ENCODE measurements at places on chromosomes 11 and 22. TPM values are rescaled to one million over a fixed set of nuclear protein-coding genes. Genes with fewer than 3 reads are reported as not detected.

DNA sequence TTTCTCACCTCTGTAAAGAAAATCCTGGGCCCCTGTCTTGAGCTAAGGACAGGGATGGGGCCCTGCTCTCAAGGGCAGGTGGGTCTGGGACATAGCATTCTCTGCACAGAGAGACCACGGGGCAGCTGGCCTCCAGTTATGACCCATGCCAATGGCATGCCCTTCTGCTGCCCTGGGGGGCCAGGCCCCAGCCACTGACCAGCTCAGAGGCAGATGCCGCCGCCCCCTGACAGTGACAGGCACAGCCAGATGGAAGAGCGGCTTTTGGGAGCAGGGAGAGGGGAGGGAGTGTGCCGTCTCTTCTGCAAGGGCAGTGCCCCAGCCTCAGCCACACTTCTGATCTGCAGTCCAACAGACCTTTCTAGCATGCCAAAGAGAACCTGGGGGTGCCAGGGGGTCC, 114.8 kb upstream of the NAV2 start:
- DNase-seq: peak; percentile 84

- DNase-seq: no peak
These were observed 393.5 kb downstream of the JRKL start for GRCh38 chr11:96783311-96783710.

DNA sequence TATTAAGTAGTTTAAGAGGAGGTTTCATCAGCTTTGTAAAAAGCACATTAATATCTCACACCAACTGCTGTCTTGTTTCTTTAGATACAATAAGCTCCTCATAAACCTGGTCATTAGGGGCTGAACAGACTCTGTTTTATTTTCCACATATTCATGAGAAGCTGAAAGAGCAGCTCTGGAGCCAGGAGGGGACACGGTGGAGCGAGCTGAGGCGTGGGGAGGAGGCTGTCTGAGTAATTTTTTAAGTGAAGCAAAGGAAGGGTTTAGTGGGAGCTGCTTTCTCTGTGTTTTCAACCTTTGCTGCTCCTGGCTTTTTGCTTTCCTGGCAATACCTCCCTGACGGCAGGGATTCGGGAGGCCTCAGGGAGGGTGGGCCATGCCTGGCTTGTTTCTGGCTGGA, 67.0 kb upstream of the EIF3D start:
- no peak for DNase-seq

- DNase-seq: no peak
These were observed 7.3 kb downstream of the HEPHL1 start for GRCh38 chr11:94028436-94028835.

DNA sequence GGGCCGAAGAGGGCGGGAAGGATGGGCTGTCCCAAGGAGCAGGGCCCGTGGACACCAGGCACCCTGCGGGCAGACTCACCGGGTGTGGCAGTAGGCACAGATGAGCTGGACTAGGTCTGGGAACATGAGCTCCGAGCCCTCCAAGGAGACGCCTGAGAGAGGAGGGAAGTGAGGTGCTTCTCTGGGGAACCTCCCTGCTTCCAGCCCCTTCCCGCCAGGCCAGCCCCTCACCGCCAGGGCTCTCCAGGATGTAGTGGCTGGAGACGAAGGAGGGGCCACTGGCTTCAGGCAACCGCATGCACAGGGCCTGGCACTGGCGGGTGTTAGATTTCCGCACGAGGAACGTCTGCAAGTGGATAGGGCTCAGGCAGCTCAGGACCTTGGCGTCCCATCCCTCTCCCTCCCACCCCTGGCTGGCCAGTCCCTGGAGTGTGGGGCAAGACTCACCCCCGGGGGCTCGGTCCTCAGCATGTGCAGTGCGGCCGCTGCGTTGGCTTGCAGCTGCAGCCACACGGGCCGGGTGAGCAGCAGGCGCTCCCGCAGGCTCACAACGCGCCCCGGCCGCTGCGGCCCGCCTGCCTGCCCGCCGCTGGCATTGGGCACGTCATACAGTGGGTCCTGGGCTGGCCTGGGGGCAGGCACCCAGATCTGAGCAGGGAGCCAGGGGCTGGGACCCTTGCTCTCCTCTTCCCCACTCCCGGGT, 552 bp downstream of the RIN1 start:
- DNase-seq: peak; percentile 88

DNA sequence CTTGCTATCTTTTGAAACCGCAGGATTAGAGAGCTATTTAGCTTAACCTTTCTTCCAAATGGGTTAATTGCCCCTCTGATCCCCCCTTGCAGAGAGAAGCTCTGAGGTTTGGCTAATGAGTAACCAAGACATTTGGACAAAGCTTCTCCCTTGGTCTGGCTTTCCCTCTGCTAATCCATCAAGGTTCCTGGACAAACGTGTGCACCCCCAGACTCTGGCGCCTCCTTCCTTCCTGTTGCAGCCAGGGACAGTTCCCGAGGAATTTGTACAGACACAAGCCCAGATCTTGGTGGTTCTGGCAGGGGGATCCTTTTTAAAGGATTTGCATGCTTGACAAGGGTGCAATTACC, 1.6 kb downstream of the KIAA1671 start:
- no peak for DNase-seq

DNA sequence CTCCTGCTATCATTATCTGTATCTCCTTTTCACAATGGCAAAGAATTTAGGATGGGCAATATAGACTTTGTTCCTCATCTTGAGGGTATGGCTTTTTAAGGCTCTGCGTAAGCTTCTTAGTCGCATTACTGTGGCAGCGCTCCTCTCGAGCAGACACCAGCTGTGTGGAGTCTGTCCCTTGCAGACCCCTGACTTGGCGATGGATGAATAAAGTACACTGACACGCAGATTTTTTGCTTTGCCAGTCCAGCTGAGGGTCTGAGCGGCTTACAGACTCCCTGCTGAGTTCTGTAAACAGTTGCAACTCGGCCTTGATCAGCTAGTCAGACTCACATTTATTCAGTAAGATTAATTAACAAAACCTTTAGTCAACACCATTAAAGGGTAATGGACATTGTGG, 390.0 kb upstream of the CNTN5 start:
- no peak for DNase-seq

DNA sequence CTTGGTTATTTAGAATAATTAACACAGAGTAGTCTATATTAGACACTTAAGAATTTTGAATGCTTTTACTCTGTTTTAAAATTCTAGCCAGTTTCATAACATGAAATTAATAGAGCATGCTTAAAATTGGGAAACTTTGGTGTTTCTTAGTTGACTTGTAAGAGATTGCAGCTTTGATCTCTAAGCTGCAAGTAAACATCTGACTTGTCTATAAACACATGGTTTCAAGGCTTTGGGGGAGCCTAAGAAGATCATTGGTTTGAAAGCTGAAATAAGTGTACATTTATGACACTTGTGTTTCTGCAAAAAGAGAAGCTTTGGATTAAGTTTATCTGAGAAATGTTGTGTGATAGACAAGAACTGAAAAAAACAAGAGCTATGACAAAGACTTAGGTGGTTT, 37.8 kb downstream of the YAP1 start:
- DNase-seq: no peak

DNA sequence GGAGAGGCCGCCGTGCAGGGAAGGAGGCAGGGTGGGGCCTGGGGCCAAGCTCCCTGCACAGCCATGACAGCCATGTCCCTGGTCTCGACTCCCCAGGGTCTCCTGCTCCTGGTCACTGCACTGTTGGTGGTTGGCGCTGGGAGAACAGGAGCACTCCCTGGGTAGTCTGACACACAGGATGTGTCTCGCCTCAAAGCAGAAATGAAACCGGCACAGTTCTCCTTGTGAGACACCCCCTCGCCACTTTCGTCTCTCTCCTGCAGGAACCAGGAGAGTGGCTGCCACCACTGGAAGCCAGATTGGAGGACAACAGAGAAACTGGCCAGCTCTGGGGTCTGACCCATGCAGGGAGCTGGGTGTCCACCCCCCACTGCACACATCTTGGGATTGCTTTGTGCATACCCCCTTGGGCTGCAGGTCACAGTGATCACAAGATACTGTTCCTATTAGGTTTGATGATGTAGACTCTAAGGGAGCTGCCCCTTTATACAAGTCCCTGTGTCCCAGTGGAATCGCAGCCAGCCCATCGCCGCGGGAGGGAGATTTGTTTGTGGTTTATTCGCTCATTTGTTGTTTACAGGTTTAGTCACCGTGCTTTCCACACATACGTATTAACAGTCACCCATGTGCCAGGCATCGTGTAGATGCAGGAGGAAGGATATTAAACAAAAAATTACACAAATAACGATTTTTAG, 27.0 kb upstream of the YWHAH start:
- DNase-seq: no peak

GRCh38 chr11:36071917-36072500, 128.1 kb downstream of the LDLRAD3 start:
- no peak for DNase-seq

GRCh38 chr11:116162086-116162885, 610.5 kb downstream of the BUD13 start:
- DNase-seq: peak; percentile 54

DNA sequence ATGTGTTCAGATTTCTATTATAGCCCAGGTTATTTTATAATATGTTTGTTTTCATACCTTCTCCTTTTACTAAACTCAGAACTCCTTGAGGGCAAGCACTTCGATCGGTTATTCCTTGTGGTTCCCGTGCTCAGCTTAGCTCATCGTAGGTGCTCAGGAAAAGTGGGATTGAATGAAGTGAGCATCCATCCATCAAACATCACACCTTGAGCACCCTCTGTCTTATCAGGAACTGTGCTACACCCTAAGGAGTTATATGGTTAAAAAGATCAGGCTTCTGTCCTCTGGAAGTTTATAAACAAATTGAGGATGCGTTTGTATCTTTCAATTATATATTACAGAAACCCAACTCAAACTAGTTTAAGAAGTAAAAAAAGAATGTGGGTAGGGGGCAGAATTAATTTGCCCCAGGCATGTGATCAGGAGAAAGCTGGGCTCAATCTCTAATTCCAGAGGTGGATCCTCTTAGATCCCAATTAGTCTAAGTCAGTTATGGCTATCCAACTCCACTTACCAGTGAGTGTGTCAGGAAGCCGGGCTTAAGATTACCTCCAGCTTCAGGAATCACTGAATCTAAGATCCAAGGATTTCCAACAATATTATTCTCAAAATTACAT, 59.9 kb upstream of the RRAS2 start:
- DNase-seq: no peak

GRCh38 chr11:69974528-69974927, 103.6 kb upstream of the ANO1 start:
- no peak for DNase-seq

DNA sequence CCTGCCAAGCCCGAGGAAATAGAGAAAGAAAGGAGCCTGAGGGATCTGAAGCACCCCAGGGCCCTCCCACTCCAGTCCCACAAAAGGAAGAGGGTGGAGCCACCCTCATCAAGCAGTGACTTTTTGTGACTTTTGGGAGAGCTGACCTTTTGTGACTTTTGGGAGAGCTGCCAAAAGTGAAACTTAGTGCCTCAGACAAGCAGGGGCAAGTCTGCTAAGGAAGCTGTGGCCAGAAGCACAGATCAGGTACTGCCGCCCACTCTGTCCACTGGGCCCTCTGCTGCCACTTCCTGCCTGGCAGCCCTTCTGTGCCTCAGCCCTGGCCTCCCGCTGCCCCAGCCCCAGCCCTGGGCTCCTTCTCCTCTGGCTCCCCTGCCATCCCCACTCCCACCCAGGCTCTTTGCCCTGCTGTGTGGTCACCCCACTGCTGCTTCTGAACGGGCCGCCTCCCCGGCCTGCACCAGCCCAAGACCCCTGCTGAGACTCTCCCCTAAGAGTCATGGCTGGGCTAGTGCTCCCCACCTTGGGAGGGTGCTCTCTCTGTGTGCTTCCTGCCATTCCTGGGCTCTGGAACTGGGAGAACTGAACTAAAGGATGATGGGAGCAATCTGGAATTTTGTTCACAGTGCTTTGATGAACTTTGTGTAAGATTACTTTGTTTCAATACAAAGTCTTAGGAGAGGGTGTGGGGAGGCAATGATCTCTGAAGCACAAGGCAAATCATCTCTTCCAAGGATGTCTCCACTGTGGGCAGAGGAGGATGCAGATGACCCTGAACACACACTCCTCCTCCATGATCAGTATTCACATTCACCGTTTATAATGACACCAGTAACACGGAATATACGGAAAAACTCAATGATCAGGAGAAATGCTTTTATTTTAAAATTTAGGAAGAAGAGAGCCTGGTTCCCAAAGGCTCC, at the start of gene APOBEC3H:
TSS of gene APOBEC3H (plus strand) at position 147 of the 923 bp plus-strand sequence. CDS start 3,035 bp downstream, outside the sequence.
- no peak for DNase-seq

- DNase-seq: no peak
These were observed 149.9 kb downstream of the FEZ1 start for GRCh38 chr11:125346179-125346530.

GRCh38 chr11:33933602-33934001, 41.7 kb upstream of the LMO2 start:
- no peak for DNase-seq

DNA sequence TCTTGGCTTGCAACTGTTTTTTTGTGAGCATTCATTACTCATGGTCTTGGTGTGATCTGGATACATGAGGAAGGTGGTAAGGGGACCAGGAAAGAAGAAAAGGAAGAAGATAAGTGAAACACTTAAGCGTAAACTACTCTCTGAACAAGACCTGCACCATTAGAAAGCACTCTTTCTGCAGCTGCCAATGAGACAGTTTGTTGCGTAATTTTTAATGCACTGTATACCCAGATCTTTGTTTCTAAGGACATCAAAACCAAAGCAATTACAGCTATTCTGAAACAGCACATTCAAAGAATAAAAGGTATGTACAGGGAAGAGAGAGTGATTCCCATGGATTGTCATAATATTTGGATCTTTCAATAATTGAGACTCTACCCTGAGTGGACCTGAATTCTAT, 147.4 kb downstream of the BLID start:
- no peak for DNase-seq

- DNase-seq: no peak
These were observed 7.0 kb downstream of the CHST1 start for GRCh38 chr11:45658292-45658991.

GRCh38 chr22:47923011-47923427, 1160.6 kb downstream of the TBC1D22A start:
- peak; percentile 68 for DNase-seq

DNA sequence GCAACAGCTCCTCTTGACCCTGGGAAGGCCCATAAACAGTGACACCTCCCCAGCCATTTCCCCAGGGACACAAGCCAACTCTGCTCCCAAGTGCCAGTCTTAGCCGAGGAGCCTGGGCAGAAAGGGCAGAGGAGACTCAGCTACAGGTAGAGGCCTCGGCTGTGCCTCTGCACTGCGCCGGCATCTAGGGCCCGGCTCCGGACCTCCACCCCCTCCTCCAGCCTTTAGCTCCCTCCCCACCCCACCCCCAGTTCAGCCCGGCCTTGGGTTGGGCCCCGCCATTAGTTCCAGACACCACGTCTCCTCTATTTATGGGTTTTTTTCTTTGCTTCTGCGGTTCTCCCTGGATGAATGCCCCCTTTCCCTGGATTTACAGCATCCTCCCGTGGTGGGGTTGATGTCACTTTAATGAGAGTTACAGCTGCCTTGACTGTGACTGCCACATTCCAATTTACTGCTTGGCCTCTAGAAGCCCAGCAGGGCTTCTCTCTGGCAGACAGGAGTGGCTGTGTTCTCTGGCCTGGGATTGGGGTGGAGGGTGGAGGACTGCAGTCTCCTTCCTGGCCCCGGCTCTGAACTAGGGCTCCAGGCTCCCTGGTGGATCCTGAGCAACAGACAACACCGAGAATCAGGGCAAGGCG, 13.5 kb upstream of the OAF start:
- no peak for DNase-seq

- no peak for DNase-seq
These were observed 7.4 kb upstream of the PELI3 start for GRCh38 chr11:66459138-66459778.

- no peak for DNase-seq
These were observed 2.5 kb downstream of the FCHSD2 start for GRCh38 chr11:73139476-73140198.

BATF2 gene
- total RNA-seq: not detected

TNRC6B gene
- 47.4 TPM for total RNA-seq

SLC2A11 gene
- 22.6 TPM for total RNA-seq

APLNR gene
- total RNA-seq: not detected

TNNT3 gene
- total RNA-seq: 4.4 TPM

CABP4 gene
- not detected for total RNA-seq

TBC1D10A gene
- total RNA-seq: 12.6 TPM

OR8D1 gene
- not detected for total RNA-seq

Data from osteocyte (in vitro differentiated cells).